ENCODE measurements at places on chromosomes 7 and 10.

- DNase-seq, result no peak
These were observed 804 bp downstream of the UNC5B start for GRCh38 chr10:71213127-71213621.

GRCh38 chr7:96538632-96539031 lies 171.0 kb downstream of the SEM1 start:
- no peak for DNase-seq

DNA sequence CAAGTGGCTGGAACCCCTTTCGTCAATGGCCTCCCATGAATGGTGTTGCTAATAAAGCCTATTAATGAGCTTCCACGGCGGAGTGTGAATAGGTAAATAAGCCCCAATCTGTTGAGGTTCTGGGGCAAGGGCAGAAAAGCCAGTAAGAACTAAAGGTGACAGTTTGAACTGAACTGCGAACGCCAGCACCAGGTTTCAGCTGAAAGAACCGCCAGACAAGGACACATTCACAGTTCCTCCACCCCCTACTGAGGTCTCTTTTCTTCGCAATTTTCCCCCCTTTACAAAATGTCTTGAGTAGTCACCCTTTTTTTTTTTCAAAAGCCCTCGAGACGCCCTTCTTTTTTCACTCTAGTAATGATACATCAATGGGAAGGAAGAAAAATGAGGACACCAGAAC lies 2.4 kb upstream of the FGFR2 start:
- no peak for DNase-seq

- DNase-seq, result no peak
These were observed 3.5 kb downstream of the NRF1 start for GRCh38 chr7:129615018-129615417.

DNA sequence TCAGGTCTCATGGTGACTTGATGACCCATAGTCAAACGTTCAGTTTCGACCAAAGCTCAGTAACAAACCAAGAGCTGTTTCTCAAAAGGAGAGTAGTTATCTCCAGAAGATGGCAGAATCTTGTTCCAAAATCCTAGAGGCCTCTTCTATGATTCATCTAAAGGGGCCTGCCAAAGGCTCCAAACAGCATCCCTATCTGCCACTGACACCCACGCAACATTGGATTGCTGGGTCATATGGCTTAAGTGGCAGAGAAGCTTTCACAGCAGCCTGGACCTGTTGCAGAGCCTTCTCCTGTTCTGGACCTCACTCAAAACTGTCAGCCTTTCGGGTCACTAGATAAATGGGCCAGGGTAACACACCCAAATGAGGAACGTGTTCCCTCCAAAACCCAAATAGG lies 54.0 kb upstream of the LRRC18 start:
- no peak for DNase-seq

- DNase-seq, result no peak
These were observed 27.7 kb downstream of the ANXA8 start for GRCh38 chr10:47456079-47456785.

DNA sequence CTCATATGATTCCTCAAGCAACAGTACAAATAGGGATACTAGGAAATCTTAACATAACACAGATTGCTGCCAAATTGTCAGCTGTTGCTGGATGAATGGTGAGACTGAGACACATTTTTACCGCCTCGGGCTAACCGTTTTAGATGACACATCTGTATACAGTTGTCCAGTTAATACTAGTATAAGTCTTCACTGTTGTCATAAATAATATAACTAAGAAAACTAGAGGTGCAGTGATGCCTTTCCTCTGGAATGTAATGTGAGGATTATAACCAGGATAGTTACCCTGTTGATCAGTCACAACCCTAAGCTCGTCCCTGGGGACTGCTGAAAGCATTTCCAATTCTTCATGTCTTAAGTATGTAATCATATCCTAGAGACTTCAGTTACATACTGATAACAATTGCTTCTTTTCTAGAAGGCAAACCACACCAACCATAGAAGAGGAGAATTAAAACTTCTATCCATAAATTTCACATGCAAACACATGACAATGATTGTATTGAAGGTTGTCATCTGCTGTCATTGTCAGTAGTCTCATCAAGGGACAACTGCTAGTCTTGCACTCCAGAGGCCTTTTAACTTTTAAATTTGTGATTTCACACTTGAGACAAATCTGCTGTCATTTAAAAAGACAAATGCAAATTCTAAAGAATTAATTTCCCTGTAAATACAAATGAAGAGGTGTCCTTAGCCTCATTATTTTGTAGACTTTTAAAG lies 100.4 kb upstream of the SEMA3D start:
- DNase-seq, result no peak

GRCh38 chr7:52771177-52771576 lies 264.3 kb upstream of the POM121L12 start:
- DNase-seq, result no peak

DNA sequence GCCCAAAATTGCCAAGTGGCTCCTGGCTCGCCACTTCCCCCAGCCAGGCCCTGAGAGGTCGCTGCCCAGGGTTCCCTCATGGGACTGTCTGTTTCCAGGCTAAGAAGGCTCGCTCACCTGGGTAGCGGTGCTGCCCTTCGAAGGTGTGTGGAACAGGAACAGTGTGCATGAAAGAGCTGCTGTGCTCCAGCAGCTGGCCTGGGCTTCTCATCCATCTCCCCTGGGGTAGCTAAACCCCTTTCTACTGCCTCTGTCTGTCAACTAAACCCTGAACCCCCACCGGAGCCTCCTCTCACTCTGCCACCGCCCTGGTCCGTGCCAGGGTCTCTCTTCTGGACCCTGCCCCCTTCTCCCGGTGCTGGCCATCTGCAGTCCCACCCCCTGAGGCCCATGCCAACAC lies 152.9 kb downstream of the EBF3 start:
- no peak for DNase-seq

DNA sequence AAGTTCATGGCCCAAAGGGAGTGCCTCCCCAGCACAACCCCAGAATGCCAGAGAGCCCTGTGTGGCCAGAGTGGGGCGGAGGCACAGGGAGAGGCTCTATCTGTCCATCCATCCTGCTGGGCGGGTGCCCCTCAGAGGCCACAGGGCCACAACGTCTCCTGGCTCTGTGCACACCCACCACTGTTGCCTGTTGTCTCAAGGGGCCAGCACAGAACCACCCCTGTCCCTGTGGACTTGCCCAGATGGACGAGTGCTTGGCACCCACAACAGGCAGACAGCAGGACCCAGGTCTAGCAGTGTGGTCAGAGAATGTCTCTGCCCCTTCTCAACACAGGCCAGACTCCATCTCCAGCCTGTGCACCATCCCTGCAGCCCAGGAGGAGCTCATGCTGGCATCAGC lies 92.8 kb downstream of the PAXIP1 start:
- DNase-seq, result no peak

GRCh38 chr10:17904564-17904963 lies 47.2 kb upstream of the SLC39A12 start:
- no peak for DNase-seq

- no peak for DNase-seq
These were observed 28.9 kb upstream of the FZD1 start for GRCh38 chr7:91235211-91235832.

DNA sequence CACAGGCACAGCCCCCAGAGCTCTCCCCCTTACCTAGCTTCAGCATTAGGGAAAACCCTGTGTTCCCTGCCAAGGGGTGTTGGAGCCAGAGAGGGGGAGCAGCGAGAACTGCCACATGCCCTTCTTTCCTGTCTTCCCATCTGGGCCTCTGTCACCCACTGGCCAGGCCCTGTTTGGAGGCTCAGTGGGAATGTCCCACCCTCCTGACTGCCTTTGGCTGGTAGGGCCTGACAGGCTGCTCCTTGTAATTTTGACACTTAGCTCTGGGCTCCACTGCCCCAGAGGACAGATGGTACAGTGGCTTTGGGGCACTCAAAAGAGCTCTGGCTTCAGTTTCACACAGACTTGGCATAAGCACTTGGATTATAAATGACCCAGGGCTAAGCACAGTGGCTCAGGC lies 50.6 kb downstream of the GRID2IP start:
- no peak for DNase-seq

DNA sequence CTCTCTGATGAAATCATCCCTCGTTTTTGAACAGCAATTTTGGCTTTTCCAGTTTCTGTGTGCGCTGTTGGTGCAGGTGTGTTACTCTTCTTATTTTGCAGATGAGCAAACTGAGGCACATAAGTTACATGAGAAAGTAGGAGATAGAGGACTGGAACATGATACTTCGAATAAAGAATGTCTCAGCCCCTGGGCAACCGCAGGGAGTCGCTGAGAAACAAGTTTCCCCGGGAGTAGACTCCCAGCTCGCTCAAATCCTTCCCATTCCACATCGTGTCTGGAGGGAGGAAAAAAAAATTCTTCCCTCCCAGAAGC lies 18.0 kb downstream of the MXI1 start:
- DNase-seq, result no peak

DNA sequence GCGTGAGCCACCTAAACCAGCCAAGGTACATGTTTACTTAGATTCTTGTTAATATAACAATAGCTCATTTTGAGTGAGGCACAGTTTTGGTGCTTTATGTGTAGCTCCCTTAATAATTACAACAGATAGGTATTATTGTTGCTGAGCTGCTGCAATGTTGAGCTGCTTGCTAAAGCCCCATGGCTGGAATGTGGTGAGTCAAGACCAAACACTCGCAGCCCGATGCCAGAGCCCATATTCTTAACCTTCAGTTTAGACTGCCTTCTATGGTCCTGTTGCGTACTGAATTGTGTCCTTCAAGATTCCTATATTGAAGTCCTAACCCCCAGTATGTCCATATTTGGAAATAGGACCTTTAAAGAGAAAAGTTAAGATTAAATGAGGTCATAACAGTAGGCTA lies 407.1 kb downstream of the NEBL start:
- DNase-seq, result no peak

- DNase-seq, result no peak
These were observed 77.6 kb upstream of the SFMBT2 start for GRCh38 chr10:7488418-7488829.

DNA sequence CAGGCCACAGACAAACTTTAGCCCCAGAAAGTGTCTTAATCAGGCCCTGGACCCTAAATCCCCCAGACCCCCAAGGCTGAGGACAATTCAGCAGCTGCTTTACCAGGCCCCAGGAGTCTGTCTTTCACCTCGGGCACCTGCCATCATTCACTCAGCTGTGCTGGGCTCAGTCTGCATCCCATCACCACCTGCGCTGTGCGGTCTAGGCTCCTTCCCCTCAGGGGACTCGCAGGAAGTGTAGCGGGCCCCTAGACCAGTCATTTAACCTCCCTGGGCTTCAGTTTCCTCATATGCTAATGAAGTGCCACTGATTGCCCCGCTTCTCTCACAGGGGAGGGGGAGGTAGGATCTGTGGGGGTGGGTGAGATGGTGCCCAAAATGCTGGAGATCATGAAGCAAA lies 76.4 kb upstream of the ZMIZ1 start:
- no peak for DNase-seq

GRCh38 chr10:26441491-26442214 lies 3.5 kb downstream of the APBB1IP start:
- DNase-seq, result no peak

- DNase-seq, result no peak
These were observed 10.9 kb upstream of the CHRM2 start for GRCh38 chr7:136857573-136857972.

- peak; percentile 10 for DNase-seq
These were observed 1.8 kb upstream of the PFKFB3 start for GRCh38 chr10:6200734-6201515.

GRCh38 chr7:129375141-129375938 lies 58.9 kb upstream of the STRIP2 start:
- DNase-seq, result no peak

GRCh38 chr7:128902761-128903585 lies 7.5 kb downstream of the KCP start:
- DNase-seq, result no peak

DNA sequence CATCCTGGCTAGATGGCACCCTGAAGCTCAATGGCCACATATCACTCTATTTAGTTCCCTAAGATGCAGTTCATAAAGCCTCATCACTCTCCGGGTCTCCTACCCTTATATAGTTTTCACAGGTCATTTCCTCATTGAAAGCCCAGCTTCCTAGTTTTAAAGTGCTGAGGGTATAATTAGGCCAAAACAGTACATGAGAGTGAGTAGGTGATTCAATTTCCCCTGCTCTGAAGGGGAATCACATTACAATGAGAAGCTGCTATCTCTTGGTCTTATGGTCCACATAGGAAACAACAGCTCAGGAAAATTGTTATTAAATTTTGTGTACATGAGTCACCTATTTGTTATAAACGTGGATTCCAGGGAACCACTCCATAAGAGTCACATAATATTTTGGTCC lies 162.0 kb downstream of the SEMA3E start:
- DNase-seq, result no peak

- no peak for DNase-seq
These were observed 294.7 kb downstream of the PRKG1 start for GRCh38 chr10:51368943-51369342.

DNA sequence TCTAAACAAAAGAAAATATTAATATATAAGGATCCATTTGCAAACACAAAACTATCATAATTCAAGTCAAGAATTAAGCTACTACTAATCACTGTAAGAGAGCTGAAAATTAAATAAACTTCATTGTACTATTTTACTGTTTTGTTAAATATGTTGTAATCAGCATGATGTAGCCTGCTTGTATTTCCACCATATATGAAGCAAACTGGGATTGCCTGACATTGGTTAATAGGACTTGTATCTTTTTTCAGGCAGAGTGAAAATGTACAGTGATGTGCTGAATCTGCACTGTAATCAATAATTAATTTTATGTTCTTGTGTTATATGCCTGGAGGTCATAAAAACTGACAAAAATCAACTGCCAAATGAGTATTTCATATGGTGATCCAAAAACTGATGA lies 25.4 kb downstream of the TRDMT1 start:
- DNase-seq, result no peak

DNA sequence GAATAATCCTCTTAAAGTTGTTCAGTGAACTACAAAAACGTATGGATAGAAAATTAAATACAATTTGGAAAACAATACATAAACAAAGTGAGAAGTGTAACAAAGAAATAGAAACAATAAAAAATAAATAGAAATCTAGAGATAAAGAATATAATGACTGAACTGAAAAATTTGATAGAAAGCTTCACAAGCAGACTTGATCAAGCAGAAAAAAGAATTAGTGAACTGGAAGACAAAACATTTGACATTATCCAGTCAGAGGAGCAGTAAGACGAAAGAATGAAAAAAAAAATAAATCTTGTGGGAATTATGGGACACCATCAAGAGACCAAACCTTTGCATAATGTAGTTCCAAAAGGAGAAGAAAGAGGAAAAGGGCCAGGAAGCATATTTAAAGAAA lies 32.4 kb upstream of the NPY start:
- DNase-seq, result no peak

- DNase-seq, result no peak
These were observed 102.1 kb upstream of the MGMT start for GRCh38 chr10:129364949-129365348.

GRCh38 chr7:157073949-157074624 lies 63.6 kb upstream of the MNX1 start:
- no peak for DNase-seq
